ENCODE measurements at places on chromosomes 2 and 18.
A peak's percentile ranks its signal among the peaks of the same experiment; 100 is the strongest.

GRCh38 chr2:239917125-239917956 lies 107.8 kb downstream of the NDUFA10 start:
- DNase-seq = no peak

GRCh38 chr2:30454571-30454970 lies 7.5 kb downstream of the LCLAT1 start:
- no peak for DNase-seq

DNA sequence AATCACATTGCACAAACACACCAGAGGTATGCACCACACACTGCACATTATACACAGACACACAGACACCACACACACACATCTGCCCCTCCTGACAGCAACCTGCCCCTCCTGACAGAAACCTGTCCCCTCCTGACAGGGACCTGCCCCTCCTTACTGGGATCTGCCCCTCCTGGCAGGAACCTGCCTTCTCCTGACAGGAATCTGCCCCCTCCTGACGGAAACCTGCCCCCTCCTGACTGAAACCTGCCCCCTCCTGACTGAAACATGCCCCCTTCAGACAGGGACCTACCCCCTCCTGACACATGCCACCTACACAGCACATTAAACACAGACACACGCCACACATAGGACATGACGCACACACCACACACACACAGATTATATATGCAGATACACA lies 88.9 kb downstream of the PXDN start:
- no peak for DNase-seq

DNA sequence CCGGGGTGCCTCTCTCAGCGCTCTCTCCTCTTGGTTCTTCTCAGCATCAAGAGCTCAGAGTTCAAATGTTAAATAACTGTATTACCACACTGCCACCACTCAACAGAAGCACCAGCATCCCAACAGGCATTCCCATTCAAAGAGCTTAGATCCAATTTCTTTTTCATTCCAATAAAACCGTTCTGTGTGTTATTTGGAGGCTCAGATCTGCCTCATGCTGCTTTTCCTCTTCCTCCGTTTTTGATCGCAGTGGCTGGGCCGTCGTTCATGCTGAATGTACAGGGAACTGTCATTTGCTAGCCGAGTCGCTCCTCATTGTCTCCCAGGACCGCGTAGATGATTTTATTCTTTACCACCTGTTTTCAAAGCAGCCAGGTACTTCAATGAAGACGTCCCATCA lies 798.9 kb upstream of the SALL3 start:
- no peak for DNase-seq

- DNase-seq = no peak
Measured at GRCh38 chr2:182541268-182541667, 114.4 kb upstream of the PDE1A start.

GRCh38 chr2:16522031-16522831 lies 143.4 kb downstream of the CYRIA start:
- no peak for DNase-seq

- DNase-seq = no peak
Measured at GRCh38 chr2:23452853-23453420, 68.0 kb downstream of the KLHL29 start.

DNA sequence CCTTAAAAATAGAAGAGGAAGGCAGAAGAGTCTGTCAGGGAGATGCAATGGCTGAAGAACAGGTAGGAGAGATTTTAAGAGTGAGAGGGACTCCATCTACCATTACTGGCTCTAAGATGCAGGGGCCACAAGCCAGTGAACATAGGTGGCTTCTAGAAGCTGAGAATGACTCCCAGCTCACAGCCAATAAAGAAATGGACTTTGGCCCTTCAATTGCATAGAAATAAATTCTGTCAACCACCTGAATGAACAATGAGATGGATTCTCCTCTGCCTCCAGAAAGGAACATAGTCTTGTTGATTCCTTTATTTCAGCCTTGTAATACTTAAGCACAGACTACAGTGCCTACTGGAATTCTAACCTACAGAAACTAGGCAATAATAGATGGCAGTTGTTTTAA lies 603.3 kb upstream of the NXPH2 start:
- DNase-seq = no peak

- DNase-seq = no peak
Measured at GRCh38 chr2:226671141-226671676, 128.4 kb downstream of the IRS1 start.

DNA sequence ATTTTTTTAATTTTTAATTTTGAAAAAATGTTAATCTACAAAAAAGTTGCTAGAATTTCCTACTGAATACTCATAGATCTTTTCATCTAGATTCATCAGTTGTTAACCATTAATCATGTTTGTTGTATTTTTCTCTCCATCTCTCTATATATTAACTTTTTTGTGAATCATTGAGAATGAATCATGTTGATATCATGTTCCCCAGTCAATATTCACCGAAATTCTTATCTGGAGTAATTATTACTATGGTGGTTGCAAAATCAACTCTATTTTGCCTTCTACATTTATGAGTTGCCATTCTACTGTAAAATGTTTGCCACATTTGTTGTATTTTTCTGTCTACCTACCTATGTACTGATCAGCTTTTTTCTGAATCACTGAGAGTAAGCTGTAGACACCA lies 154.0 kb downstream of the SPP2 start:
- DNase-seq = no peak

DNA sequence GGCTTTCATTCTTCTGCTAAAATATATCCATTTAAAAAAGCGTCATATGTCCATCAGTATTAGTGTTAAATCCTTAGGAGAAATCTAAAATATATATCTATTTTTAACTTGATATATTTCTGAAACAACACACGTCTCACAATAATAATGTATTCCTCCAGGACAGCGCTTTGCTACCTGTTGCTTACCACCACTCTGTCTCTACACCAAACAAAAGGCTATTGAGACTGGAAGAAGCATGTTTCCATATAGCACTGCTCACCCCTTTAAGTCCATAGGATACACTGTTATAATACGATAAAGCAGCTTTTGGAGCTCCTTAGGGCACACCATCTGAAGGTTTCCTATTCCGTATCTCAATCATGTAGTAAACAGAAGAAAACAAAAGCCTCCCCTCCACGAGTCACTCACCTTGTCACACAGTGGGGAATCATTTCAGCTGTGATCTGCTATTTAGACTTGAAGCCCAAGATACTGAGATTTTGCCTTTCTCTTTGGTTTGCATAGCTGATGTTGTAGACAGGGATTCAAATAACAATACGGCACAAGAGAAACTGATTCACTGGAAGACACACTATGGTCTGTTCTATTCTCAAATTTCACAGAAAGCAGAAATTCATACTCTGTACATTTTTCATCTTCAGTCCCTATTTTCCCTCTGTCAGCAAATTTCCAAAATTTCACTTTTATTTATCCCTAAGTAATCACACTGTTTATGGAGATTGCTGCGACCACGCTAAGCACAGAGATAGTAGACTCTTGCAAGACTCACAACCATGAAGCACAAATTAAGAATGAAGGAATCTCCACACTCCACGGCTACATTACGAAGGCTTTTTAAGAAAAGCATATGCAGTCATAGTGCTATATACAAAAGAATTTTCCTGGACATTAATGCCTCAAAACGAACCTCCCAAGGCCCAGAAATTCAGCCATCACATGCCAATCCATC lies 187.1 kb downstream of the TCF4 start:
- DNase-seq = peak; percentile 29

- no peak for DNase-seq
Measured at GRCh38 chr2:200378652-200379290, 72.3 kb downstream of the SPATS2L start.

GRCh38 chr2:46439582-46439981 lies 39.8 kb upstream of the TMEM247 start:
- DNase-seq = no peak

DNA sequence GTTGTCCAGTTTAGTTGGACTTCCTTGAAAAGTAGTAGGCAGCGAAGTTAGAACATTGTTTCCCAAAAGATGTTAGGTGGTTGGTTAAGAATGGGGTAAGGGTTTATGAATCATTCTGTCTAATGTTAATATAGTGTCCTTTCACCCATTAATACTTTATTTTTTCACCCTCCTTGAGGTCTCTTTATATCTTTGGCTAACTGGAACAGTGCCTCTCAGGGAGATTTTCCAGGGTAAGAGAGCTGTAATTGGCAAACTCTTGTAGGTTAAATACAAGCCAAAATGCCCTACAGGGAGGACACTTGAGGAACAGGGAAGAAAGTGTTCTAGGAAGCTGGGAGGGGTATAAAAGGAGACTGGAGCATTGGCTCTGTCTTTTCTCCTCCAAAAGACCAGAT lies 22.3 kb downstream of the C18orf63 start:
- DNase-seq = no peak

DNA sequence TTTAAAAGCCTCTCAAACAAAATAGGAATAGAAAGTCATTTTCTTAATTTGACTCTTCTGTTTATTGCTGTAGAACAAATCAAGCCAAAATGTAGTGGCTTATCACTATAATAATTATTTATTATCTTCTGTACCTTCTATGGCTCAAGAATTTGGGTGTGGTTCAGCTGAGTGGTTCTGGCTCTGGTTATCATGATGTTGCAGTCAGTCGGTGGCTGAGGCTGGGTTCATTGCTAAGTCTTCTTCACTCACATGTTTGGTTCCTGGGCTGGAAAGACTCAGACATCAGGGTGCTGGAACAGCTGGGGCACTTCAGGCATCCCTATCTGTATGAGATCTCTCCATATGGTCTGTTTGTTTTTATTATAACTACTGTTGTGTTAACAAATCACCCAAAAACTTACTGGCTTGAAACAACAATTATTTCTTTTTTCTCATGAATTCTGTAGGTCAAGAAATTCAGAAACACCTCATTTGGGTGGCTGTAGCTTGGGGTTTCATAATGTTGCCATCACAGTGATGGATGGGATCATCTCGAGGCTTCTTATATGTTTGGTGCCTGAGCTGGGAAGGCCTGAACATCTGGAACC lies 242.6 kb upstream of the FBXO11 start:
- no peak for DNase-seq

DNA sequence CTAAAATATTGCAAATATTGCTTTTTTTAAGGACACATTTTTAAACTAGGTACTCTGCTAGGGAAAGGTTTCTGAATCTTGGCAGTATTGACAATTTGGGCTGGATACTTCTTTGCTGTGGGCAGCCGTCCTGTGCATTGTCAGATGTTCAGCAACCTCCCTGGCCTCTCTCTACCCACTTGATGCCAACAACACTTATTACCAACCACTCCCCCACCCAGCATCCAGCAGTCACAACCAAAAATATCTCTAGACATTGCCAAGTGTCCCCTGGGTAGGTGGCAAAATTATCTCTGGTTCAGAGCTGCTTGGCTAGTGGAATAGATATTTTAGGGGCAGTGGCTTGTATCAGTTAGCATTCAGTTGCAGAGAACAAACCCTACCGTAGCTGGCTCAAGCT lies 114.3 kb upstream of the PNPT1 start:
- no peak for DNase-seq

DNA sequence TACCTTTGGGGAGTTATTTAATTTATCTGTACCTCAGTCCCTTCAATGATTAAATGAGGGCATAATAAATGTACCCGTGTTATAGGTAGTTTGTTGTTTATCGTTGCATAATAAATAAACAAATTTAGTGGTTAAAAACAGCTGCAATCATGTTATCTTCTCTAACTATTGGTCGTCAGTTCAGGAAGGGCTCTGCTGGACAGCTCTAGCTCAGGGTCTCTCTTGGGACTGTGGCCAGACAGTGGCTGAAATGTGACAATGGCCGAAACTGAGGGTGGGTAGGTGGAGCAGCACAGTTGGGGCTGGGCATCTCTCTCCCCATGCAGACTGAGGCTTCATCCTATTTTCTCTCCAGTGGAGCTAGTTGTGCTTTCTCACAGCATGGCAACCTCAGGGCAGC lies 632.1 kb upstream of the HS6ST1 start:
- DNase-seq = no peak

DNA sequence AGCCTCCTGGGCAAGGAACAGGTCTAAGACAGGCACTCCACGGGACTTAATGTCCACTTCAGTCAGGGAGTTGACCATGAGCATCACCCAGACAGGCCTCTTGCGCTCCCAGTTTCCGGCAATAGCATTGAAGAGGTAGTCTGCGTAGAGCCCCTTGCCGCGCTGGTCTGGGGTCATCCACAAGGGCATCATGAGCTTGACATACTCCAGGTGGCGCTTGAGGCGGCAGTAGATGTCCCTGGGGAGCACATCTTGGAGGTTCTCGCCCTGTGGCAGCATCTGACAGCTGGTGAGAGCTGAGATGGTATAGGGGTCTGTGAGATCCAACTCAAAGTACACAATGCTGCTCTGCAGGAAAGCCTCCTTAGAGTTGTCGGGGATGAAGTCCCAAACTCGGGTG lies 10.6 kb downstream of the TRABD2A start:
- no peak for DNase-seq

- DNase-seq = no peak
Measured at GRCh38 chr18:48989304-48990303, 38.8 kb upstream of the SMAD7 start.

DNA sequence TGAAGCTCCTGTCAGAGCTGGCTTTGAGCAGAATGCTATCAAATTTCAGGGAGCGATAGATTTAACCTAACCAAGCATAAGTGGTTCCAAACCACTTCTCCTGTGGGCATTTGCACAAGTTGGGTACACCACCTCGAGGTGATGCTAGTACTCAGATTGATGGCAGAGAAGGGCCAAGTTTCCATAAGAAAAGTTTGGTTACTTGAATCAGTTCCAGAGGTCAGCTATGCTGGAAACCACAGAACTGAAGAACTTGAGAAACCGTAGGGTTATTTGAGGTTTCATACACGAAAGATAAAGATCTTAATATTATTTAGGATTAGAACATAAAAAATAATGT lies 238.2 kb upstream of the SOX11 start:
- DNase-seq = peak; percentile 28

DNA sequence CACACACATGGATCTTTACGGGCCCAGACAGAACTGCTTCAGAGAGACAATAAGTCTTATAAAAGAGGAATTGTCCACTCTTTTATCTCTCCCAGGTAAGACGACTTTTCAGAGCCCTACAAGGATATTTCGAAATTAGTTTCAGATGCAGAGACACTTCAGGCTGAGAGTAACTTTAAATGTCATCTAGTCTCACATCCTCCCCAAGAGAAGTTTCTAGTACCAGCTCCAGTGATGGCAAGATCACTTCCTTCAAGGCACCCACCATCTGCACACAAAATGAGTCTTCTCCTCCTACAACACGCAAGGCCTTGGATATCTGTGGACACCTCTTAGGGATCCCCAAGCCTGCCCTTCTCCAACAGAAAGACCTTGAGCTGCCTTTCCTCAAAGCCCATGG lies 39.0 kb upstream of the KLHL29 start:
- DNase-seq = no peak

- no peak for DNase-seq
Measured at GRCh38 chr2:205699515-205700289, 17.4 kb downstream of the NRP2 start.

GRCh38 chr2:178870703-178871102 lies 63.5 kb upstream of the TTN start:
- DNase-seq = no peak

- DNase-seq = no peak
Measured at GRCh38 chr2:21228041-21228895, 104.5 kb downstream of the TDRD15 start.
